ENCODE measurements at places on chromosomes 1 and 21.
A peak's percentile ranks its signal among the peaks of the same experiment; 100 is the strongest.

DNA sequence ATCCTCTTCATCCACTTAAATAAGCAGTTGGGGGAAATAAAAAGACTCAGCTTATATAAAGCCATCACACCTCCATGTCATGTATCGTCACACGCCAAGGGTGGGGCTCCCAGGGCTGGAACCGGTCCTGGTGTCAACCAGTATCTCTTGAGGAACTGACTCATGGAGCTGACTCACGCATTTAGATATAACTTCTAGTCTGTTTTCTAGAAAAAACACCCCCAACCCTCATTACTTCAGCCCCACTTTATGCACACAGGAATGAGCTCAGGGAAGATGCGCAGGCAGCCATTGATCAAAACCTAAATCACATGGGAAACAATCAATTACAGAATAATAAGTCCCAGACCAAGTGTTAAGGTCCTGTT, 6.9 kb upstream of the IL22RA1 start:
- DNase-seq, result peak; percentile 76

GRCh38 chr1:61708953-61709907, 15.7 kb downstream of the TM2D1 start:
- no peak for DNase-seq

DNA sequence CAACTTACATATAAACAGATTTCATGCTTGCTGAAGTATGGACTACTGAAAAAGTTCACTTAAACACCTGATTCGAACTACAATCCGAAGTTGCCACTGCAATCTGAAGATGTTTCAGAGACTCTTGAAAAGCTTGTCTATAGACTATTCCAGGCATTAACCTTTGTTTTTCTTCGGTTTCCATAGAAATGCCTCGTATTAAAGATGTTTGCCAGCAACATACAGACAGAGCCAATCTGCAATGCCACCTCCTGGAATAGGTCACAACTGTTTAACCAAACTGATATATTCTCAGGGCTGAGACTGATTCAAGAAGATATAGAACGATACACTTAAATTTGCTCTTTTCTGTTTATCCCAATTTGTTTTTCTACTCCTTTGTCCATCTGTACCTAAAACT, 28.9 kb upstream of the DMRTB1 start:
- DNase-seq, result no peak

DNA sequence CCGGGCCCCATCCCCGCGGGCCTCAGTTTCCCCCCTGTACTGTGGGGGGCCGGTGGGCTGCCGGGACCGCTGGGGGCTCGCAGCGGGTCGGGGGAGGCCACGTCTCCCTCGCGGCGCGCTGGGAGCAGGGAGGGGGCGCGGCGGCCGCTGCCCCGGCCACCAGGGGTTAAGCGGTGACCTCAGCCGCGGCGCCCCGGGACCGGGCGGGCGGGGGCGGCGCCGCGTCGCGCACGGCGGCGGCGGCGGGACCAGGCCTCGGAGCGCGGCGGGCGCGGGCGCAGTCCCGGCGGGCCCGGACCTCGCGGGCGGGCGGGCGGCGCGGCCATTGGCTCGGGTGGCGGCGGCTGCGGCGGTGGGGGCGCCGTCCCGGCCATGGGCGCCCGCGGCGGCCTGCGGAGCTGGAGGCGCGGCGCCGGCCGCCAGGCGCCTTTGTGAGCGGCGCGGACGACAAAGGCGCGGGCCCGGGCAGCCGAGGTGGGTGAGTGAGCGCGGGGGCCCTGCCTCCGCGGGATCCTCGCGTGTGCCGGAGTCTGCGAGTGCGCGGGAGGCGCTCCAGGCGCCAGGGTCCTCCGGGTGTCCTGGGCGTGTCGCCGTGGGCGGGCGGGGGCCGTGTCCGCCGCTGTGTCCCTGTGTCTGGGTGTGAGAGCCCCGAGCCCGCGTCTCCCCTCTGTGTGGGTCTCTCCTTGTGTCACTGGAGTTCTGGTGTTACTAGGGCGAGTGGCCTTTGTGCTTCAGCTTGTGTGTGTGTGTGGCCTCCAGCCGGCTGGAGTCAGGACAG, at the start of gene ARHGEF10L:
ARHGEF10L (plus strand) TSS at position 222 of the 778 bp plus-strand sequence. CDS start 40,898 bp downstream, outside the sequence.
- peak; percentile 54 for DNase-seq

DNA sequence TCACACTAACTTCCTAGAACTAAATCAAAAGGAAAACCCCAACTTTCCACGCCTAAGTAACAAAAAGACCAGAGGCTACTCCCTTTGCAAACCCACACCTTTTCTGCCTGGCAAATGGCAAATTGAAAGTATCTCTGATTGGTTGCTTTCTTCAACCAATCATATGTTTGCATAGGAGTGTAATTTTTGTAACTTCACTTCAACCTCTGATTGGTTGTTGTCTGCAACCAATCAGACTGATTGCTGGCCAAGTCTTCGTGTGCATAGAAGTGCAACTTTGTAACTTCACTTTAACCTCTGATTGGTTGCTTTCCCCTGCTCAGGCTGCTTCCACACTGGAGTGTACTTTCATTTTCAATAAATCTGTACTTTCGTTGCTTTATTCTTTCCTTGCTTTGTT, 36.9 kb upstream of the PADI2 start:
- DNase-seq, result no peak

DNA sequence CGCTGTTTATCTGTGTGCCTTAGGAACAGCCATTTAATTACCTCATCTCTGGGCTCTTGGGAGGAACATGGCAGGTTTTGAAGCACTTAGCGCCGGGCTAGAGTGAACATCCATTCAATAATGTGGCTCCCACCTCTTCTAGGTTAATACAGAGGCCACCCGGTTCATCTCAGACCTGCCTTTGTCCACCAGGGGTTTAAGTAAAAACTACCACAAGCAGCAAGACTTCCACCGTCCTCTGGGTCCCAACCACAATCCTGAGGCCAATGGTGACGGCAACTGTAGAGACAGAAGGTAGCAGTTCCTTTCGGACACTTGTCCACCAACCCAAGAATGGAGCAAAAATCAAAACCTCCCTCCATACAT, 924 bp upstream of the DDOST start:
- DNase-seq, result no peak

DNA sequence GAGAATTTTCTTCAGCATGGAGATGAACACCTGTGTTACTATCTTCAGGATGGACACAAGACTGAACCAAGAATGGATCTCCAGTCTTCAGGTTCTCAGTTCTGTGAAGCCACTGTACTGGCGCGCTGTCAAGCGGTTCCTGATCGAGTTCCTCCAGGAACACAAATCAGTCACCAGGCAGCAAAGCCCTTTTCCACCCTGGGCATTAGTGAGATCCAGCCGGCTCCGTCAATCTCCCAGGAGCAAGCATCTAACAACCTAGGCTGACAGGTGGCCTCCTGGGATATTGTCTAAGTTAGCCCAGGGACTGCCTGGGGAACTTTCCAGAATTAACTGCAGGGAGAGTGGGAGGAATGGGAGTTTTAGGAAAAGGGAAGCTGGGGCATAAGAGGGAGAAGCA, 9.7 kb upstream of the IGFN1 start:
- DNase-seq, result no peak

DNA sequence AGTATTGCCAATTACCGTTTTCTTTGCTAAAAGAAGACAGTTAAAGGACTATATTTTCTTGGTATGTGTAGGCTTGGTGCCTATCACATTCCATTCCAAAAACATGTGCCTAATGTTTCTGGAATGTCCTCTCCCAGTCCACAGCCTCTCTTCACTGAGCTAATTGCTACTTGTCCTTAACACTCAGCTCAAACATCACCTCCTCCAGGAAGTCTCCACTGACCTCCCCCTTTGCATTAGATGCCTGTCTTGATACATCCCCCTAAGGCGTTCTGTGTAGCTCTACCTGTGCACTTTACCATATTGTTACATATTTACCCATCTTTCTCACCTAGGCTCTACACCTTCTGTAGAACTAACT, 195.6 kb upstream of the CAMK1G start:
- no peak for DNase-seq

GRCh38 chr1:18955131-18955440, 1.4 kb downstream of the IFFO2 start:
- peak; percentile 41 for DNase-seq

GRCh38 chr1:89781494-89782126, 39.2 kb upstream of the LRRC8D start:
- DNase-seq, result no peak

GRCh38 chr1:228744356-228744755, 9.1 kb downstream of the RHOU start:
- DNase-seq, result no peak

DNA sequence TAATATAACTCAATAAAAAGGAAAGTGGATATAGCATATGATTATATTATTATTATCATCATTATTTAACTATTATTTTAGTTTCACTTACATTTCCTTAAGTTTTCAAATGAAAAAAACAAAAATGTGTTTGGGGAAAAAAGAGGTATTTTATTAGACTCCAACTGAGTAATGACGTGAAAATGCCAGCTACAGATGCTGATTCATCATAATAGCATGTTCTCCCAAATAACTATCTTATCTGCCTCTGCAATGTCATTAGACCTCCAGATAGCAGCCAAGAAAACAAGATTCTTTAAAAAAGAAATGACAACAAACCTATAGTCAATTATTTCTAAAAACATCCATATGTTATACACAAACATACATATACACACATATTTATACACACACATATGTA, 1071.9 kb upstream of the TMPRSS15 start:
- DNase-seq, result no peak

GRCh38 chr1:8017495-8018197, 8.5 kb downstream of the ERRFI1 start:
- no peak for DNase-seq

GRCh38 chr1:102045752-102046151, 49.0 kb upstream of the OLFM3 start:
- DNase-seq, result no peak

GRCh38 chr1:43890815-43891214, 42.8 kb upstream of the ARTN start:
- peak; percentile 22 for DNase-seq

- no peak for DNase-seq
Measured at GRCh38 chr1:84510668-84511067, 4.3 kb upstream of the GNG5 start.

- no peak for DNase-seq
Measured at GRCh38 chr21:36730291-36731281, 31.7 kb downstream of the SIM2 start.

- DNase-seq, result no peak
Measured at GRCh38 chr1:219228058-219228419, 54.4 kb downstream of the LYPLAL1 start.

DNA sequence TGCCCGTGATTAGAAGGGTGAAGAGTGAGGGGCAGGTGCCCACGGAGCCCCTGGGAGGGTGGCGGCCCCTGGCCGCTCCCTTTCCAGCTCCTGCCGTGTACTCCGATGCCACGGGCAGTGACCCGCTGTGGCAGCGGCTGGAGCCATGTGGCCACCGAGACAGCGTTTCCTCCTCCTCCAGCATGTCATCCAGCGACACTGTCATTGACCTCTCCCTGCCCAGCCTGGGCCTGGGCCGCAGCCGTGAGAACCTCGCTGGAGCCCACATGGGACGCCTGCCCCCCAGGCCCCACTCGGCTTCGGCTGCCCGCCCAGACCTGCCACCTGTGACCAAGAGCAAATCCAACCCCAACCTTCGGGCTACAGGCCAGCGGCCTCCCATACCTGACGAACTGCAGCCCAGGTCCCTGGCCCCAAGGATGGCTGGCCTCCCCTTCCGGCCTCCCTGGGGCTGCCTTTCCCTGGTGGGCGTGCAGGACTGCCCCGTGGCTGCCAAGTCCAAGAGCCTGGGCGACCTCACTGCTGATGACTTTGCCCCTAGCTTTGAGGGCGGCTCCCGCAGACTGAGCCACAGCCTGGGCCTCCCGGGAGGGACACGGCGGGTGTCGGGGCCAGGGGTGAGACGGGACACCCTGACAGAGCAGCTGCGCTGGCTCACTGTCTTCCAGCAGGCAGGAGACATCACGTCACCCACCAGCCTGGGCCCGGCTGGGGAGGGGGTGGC, 22.0 kb downstream of the PANK4 start:
- no peak for DNase-seq

GRCh38 chr1:221696027-221696426, 45.9 kb downstream of the DUSP10 start:
- no peak for DNase-seq

DNA sequence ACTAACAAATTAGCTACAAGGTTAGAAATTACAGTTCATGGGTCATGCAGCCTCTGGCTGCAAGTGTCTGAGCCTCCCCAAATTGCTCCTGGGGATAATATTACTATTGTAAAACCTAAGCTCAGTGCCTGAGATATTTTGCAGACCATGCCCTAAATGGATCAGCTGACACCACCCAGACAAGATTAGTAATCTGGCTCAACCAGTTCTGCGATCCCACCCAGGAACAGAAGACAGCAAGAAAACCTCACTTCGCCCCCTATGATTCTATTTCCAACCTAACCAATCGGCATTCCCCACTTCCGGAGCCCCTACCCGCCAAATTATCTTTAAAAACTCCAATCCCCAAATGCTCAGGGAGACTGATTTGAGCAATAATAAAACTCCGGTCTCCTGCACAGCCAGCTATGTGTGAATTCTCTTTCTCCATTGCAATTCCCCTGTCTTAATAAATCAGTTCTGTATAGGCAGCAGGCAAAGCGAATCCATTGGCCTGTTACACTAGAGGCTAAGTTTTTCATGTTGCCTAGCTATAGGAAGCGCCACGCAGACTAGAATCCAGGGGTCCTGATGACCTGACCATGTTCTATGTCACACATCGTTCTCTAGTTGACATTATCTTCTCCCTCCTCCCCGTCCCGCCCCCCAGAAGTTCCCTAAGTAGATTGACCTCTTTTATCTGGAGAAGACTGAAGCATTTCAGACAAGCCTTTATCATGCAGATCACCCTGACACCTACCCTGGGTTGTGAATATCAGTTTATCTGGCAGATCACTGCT, 22.4 kb upstream of the ZFYVE9 start:
- DNase-seq, result no peak

- no peak for DNase-seq
Measured at GRCh38 chr1:201116091-201116490, 3.9 kb upstream of the CACNA1S start.

GRCh38 chr1:201728731-201729130, 100.2 kb upstream of the IPO9 start:
- no peak for DNase-seq

DNA sequence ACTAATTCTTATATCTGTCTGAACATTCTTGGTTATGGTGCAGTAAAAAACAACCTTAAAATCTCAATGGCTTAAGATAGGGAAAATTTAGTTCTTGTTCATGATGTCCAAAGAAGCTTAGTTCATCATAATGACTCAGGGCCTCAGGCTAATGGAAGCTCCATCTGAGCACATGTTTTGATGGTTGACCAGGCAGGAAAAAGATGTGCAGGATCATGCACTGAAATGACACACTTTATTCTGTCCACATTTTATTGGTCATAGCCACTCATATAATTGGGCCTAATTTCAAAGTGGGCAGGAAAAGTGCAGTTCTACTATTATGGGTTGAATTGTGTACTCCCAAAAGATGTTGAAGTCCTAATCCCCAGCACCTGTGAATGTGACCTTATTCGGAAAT, 198.2 kb downstream of the CENPF start:
- DNase-seq, result no peak

DNA sequence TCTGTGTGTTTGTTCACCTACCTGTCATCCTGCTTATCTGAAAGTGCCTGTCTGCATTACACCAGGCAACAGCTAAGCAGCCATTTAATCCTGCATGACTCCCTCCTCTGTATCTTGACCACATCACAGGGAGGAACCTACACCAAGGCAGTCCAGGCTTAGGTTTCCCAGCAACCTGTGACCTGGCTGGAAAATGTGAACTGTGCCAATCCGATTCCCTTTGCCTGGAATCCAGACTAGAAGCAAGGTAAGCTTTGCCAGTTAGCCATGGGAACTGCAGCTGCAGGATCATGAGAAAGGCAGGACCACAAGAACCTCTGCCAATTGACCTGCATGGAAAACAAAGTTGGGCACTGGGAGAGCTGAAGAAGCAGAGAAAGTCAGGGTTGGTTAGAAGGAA, 6.3 kb upstream of the ATP1B1 start:
- no peak for DNase-seq
